GM10248 (cell line): ENCODE measurements at places on chromosomes 5 and 9.
A peak's percentile ranks its signal among the peaks of the same experiment; 100 is the strongest.

DNA sequence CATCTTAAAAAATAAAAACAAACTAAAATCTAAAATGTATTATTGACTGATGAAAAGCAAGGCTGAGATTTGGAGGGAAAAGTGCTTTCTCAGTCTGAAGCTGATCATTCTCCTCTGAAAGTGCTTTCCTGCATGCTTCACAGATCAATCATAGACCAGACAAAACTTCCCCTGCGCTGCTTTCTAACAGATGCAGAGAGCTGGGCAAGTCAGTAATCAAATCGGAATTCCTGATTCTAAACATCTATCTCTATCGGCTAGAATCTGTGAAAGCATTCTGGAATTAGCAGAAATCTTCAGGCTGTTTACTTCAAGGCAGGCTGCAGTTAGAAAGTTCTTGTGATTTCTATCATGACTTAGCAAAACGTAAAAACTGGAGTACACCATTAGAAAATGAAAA lies 15.6 kb upstream of the FAM81B start:
- DNase-seq = no peak

GRCh38 chr5:119275146-119275545 lies 80.7 kb upstream of the TNFAIP8 start:
- no peak for DNase-seq

DNA sequence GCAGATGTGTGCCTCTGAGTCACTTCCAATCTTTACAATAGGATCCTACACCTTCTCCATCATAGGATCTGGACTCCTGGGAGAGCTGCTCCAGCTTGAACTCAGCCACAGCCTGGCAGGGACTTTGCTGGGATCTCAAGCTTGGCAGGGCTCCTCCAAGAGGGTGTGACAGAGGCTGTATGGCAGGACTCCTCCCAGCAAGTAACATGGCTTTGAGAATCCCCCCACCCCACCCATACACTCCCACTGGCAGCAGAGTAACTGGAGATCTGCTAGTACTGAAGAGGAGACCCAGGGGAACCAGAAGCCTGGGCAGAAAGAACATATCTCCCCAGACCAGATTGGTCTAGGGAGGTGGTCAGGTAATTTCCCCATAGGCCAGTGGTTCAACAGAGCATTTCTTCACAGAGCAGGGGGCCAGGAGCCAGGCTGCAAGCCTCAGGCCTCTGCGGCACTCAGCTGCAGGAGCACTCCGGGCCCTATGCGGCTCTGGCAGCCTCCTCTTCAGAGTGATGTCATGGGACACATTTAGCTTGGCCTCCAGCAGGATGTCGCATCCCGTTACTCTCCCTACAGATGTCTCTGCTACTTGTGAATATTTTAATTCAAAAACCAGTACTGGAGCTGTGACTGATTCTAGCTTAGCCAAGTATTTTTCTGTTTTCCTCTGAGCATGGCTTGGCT lies 1.7 kb upstream of the ACSL6 start:
- DNase-seq = no peak

- DNase-seq = no peak
These were observed 7.0 kb upstream of the NKD2 start for GRCh38 chr5:1001406-1002270.

DNA sequence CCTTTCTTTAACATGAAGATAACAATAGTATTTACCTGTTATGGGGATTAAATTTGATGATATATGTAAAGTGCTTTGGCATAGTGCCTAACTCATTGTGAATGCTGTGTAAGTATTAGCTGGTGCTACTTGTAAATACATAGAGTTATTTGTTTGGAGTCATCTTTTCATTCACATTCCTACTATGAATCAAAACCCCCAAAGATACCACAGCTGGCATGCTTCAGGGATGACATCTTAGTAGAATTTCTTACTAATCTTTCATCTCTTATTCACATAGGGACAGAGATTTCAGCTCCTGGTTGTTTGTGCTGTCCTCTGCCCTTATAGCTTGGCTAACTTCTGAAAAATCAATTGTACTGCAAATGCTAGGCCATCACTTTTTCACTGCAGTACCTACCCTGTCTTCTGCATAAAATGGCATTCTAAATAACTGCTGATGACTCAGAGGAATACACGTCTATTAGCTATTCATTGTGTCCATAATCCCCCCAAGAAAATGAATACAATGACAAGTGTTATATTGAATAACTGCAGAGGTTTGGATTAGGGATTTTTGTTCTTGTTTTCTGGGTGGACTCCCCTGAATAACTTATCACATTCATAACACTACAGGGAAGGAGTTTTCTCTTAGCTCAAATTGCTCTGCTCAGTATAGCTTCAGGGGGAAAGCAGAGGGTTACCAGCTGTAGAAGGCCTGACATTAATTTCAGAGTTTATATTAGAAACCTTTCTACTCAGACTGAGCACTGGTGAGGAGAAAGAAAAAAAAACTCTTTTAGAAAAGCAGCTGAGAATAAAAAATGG lies 192.2 kb upstream of the C9orf72 start:
- DNase-seq = no peak

DNA sequence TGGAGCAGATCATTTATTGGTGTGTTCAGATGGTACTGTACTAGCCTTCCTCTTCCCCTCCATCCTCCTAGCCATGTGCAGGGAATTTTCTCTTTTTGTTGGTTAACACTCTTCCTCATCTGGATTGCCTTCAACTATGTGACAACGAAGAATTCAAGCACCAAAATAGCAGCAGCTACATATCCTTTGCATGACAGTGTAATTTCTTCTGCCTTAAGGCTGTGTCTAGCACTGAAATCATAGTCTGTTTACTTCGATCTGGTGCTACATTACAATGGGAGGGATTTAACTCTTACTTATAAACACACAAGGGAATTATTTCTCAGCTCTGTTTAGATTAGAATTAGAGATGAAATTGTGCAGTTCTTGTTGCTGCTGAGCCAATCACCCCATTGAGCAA lies 260.4 kb downstream of the ARL15 start:
- no peak for DNase-seq

- DNase-seq = no peak
These were observed 107.6 kb downstream of the MSX2 start for GRCh38 chr5:174832025-174832424.

- DNase-seq = no peak
These were observed 5.8 kb downstream of the HMGCR start for GRCh38 chr5:75342836-75343235.

DNA sequence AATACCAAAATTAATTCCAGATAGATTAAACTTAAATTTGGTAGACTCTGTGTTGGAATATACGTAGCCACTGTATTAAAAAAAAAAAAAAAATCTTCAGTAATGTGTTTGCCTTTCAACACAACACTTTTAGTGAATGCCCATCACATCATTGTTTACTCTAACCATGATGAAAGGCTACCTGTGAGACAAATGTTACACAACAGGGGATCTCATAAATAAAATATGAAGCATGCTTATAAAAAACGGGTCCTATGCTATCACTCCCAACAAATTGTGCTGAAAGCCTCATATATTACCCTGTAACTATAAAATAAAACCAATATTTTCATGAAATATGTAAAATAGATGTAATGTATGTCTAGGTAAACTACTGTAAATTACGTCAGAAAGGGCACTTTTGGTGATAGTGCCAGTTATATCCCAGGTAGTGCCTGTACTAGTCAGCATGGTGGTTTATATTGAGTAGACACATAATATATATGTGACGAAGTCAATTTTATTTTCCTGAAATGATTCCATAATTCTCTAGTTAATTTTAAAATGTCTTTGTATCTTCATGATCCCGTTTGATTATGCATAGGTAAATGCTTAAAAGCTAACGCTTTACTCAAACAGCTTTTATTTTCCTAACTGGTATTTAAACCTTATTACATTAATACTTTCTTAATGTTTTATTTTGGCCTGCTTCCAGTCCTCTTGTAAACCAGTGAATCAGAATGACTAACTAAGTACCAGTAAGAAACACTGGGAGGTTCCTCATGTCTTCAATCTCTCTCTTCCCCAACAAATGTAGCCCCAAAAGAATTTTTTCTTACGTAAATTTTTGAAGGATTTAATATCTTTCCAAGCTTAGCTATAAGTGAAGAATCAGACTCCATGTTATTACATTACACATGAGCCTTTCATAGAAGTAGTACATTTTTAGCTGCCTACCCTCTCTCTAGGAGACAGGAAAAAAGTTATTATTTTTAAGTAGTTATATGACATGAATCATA lies 420.3 kb downstream of the GABRG2 start:
- DNase-seq = no peak

DNA sequence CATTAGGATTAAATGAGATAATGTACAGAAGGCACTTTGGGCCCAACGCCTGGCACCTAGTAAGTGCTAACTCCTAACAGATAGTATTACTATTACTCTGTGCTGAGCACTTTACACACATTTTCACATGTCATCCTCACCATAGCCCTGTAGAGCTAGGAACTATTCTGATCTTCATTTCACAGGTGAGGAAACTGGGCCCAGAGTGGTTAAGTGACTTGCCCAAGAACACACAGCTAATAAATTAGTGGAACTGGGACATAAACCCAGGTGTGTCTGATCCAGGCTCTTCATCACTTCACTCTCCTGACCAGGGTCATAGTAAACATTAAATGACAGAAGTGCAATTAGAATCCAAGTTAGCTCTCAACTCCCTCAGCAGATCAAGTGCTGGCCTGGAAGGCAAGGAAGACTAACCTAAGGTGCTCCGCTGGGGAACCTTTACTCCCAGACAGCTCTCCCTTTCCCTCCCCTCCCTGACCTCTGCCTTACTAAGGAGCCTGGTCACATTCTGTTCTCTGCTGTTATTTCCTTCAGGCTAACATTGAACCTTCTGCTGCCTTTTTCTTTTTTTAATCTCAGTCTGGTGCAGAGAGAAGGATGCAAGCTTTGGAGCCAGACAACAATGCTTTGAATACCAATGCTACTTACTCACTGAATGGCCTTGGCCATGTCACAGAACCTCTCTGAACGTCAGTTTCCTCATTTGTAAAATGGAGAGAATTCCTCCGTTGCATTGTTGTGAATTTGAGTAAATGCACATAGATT lies 4.1 kb upstream of the ADRA1B start:
- DNase-seq = no peak

DNA sequence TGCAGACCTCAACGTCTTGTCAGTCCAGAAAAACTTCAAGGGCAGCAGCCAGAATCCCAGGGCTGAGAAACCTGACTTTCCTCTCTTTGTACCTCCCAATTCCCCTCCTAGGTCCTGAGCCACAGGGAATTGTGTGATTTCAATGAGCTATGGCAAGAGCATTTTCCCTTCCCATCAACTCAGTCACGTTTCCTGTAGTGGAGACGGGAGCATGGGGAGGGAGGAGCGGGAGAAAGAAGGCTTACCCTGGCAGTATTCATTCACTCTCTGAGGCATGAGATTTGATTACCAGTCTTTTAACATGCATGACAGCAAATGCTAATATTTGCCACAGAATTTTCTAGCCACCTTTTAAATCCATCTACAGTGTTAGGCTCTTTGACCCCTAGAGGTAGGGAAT lies 109.4 kb upstream of the TBCA start:
- no peak for DNase-seq

- DNase-seq = no peak
These were observed 22.8 kb downstream of the RGS3 start for GRCh38 chr9:113486327-113486726.

GRCh38 chr5:59287884-59288283 lies 605.6 kb downstream of the PDE4D start:
- no peak for DNase-seq

GRCh38 chr9:127963359-127964064 lies 17.3 kb downstream of the EEIG1 start:
- no peak for DNase-seq

GRCh38 chr5:75510836-75511434 lies 494 bp downstream of the CERT1 start:
- peak; percentile 27 for DNase-seq

DNA sequence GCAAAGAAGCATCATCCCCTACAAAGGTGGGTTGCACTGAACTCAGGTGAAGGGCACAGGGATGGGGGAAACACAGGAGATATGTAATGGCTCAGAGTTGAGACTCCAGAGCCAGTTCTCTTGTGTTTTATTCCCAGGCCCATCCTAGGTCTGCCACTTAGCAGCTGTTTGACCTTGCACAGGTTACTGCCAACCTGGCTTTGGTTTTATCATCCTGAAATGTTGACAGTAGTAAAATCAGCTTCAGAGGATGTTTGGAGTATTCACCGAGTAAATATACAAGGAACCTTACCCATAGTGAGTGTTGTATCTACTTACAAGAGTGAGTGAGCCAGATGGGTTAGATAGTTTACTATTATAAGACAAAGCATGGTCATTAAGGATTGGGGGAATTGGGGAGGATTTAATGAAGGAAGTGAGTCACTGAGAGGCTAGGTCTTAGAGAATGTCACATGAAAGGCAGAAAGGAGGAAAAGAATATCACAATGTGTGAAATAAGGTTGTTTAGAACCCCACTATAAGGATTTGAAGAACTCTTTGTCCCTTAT lies 141.3 kb downstream of the MAN2A1 start:
- no peak for DNase-seq

- peak; percentile 17 for DNase-seq
These were observed 233.9 kb upstream of the RPS23 start for GRCh38 chr5:82512025-82512424.

- DNase-seq = no peak
These were observed 156.1 kb downstream of the DENND1A start for GRCh38 chr9:123773783-123774182.

DNA sequence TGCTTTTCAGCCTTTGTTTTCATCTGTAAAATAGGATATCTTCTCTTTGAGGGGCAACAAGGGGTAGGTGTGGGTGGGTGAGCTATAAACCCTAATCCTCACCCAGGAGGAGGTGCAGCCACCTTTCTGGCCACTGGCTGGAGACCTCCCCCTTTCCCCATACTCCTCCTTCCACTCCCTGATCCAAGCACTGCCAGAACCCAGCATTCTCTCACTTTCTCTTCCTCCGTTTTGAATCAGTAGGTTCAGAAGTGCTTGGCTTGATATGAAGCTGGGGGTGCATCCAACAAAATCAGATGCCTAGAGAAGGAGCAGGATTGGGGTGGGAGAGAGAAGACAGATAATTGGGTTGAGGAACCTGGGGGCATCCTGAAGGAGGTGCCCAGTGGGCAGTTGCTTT lies 6.8 kb upstream of the NSD1 start:
- no peak for DNase-seq

GRCh38 chr5:77086368-77086688 lies 757 bp downstream of the ZBED3 start:
- DNase-seq = no peak

GRCh38 chr9:136771907-136772415 lies 7.6 kb upstream of the LCN15 start:
- peak; percentile 3 for DNase-seq

DNA sequence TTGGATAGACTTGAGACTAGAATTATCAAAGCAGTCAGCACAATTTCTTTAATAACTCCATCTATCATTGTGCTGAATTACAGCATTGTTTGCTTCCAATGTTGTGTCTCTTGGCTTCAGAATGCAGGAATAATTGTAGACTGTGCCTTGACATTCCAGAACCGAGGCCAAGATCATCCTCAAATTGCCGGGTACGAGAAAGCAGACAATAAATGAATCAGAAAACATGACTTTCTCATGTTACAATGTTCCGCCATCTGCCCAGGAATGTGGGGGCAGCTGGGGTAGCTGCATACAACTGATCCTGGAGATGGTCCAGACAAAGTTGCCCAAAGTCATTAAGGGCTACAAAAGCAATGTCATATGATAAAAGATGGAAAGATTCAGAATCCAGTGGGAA lies 206.2 kb upstream of the SGCD start:
- no peak for DNase-seq
